Fibroblast of the aortic adventitia (primary cell): ENCODE measurements at places on chromosomes 5 and 9. TPM values are rescaled to one million over a fixed set of nuclear protein-coding genes. Genes with fewer than 3 reads are reported as not detected.

FEM1C gene
- total RNA-seq, result 9.4 and 31.7 TPM in 2 replicates

ERP44 gene
- 8.3 and 19.4 TPM in 2 replicates for total RNA-seq

ECPAS gene
- 103 and 114 TPM in 2 replicates for total RNA-seq

SARDH gene
- 0.18 and 2.9 TPM in 2 replicates for total RNA-seq

PCDHA9 gene
- total RNA-seq, result under 0.01 and 0.49 TPM in 2 replicates

LCN12 gene
- not detected in 2 replicates for total RNA-seq

ISL1 gene
- total RNA-seq, result 0.18 and 2.6 TPM in 2 replicates

EGR1 gene
- total RNA-seq, result 1.6 and 6.3 TPM in 2 replicates

IRX1 gene
- 7.9 and 8.0 TPM in 2 replicates for total RNA-seq

COL5A1 gene
- 171 and 188 TPM in 2 replicates for total RNA-seq

CATSPER3 gene
- total RNA-seq, result 0.09 TPM in 1 of 2 replicates, not detected in the other

ERAP2 gene
- total RNA-seq, result 6.7 and 9.6 TPM in 2 replicates

BARHL1 gene
- total RNA-seq, result not detected in 2 replicates

PRRX2 gene
- total RNA-seq, result 3.5 and 36.1 TPM in 2 replicates

FYB1 gene
- 0.08 and 0.54 TPM in 2 replicates for total RNA-seq

CBY3 gene
- not detected in 2 replicates for total RNA-seq

TRPM3 gene
- 8.8 and 20.5 TPM in 2 replicates for total RNA-seq

IL5 gene
- total RNA-seq, result not detected in 2 replicates

TAF11L11 gene
- not detected in 2 replicates for total RNA-seq

SEPTIN8 gene
- 22.7 and 43.0 TPM in 2 replicates for total RNA-seq

SLC6A18 gene
- total RNA-seq, result not detected in 2 replicates

MOB3B gene
- under 0.01 and 0.25 TPM in 2 replicates for total RNA-seq

OR1Q1 gene
- total RNA-seq, result 0.81 TPM in 1 of 2 replicates, not detected in the other

ARL14EPL gene
- 0.18 TPM in 1 of 2 replicates, not detected in the other for total RNA-seq

ERBIN gene
- 96.3 and 120 TPM in 2 replicates for total RNA-seq

ADGRD2 gene
- not detected in 2 replicates for total RNA-seq

BSPRY gene
- not detected in 2 replicates for total RNA-seq

AK3 gene
- total RNA-seq, result 47.4 and 74.1 TPM in 2 replicates

F12 gene
- total RNA-seq, result 0.27 and 1.4 TPM in 2 replicates

INSL4 gene
- total RNA-seq, result not detected in 2 replicates

NR5A1 gene
- total RNA-seq, result not detected in 2 replicates

AKNA gene
- 9.9 and 22.3 TPM in 2 replicates for total RNA-seq

TMEM174 gene
- not detected in 2 replicates for total RNA-seq

SNX2 gene
- total RNA-seq, result 89.4 and 184 TPM in 2 replicates

ELAVL2 gene
- total RNA-seq, result 0.81 and 0.98 TPM in 2 replicates

RALGDS gene
- 4.3 and 15.6 TPM in 2 replicates for total RNA-seq

TRIM36 gene
- total RNA-seq, result 0.36 and 0.41 TPM in 2 replicates

SIT1 gene
- 0.18 and 1.6 TPM in 2 replicates for total RNA-seq

TMED7 gene
- total RNA-seq, result 30.5 and 181 TPM in 2 replicates

CWC27 gene
- 22.6 and 32.8 TPM in 2 replicates for total RNA-seq

RXRA gene
- total RNA-seq, result 20.9 and 26.8 TPM in 2 replicates

MELK gene
- total RNA-seq, result 2.9 and 44.4 TPM in 2 replicates

TMEM215 gene
- not detected in 2 replicates for total RNA-seq

NEK6 gene
- 44.7 and 64.3 TPM in 2 replicates for total RNA-seq

PLEKHG4B gene
- not detected in 2 replicates for total RNA-seq

ZBED3 gene
- 0.90 and 23.0 TPM in 2 replicates for total RNA-seq

CCDC192 gene
- not detected in 2 replicates for total RNA-seq

PCDHB5 gene
- total RNA-seq, result 0.45 and 0.57 TPM in 2 replicates

MSX2 gene
- under 0.01 and 0.82 TPM in 2 replicates for total RNA-seq

AOPEP gene
- 39.7 and 82.3 TPM in 2 replicates for total RNA-seq

PCDH1 gene
- 0.90 and 3.2 TPM in 2 replicates for total RNA-seq
